ENCODE measurements at places on chromosomes 11 and 22. TPM values are rescaled to one million over a fixed set of nuclear protein-coding genes. Genes with fewer than 3 reads are reported as not detected.

GRCh38 chr11:104653407-104653806, 244.9 kb downstream of the CASP12 start:
- DNase-seq = peak; percentile 52
- H3K4me1 ChIP-seq = peaks cover 7% of the 10 kb centered on the region
- H3K4me3 ChIP-seq = no peak overlapping the region
- H3K27me3 ChIP-seq = no peaks in the 10 kb centered on the region

GRCh38 chr22:35660291-35661127, 12.3 kb downstream of the APOL6 start:
- no peaks in the 10 kb centered on the region for H3K27me3 ChIP-seq
- H3K4me1 ChIP-seq = peaks cover 56% of the 10 kb centered on the region
- H3K27ac ChIP-seq = peak overlapping the region; percentile 86

GRCh38 chr11:106463796-106464201, 386.3 kb downstream of the AASDHPPT start:
- H3K4me1 ChIP-seq = no peaks in the 10 kb centered on the region
- no peak overlapping the region for H3K27ac ChIP-seq
- no peak for DNase-seq
- H3K27me3 ChIP-seq = no peaks in the 10 kb centered on the region

- peak overlapping the region; percentile 19 for H3K4me3 ChIP-seq
- H3K36me3 ChIP-seq = no peaks in the 10 kb centered on the region
- DNase-seq = peak; percentile 89
- H3K4me1 ChIP-seq = peaks cover 83% of the 10 kb centered on the region
- H3K27ac ChIP-seq = peak overlapping the region; percentile 49
Observed at GRCh38 chr11:35047179-35047578, 91.8 kb upstream of the CD44 start.

DNA sequence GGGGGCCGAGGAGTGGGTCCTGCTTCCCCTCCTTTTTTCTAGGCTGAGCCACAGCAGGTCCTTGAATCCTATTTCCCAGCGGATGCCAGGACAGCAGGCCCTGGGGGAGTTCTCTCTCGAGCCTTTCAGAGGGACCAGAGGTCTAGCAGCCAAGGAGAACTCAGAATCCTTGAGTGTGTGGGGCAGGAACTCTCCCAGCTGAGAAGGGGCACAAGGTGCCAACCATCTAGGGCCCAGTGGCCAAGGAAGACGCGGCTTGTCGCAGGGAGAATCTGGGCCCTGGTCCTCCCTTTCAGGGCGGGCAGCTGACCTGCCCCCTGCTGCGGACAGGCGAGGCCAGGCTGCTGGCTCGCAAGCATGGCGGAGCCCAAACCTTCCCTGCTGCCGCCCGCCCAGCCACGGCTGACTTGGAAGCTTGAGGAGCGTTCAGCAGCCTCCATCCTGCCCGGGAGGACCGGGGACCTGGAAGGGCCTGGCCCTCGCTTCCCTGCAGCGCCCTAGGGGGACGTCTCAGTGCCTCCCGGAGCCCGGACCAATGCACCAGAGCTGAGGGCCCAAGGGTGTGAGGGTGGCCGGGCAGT, 972 bp upstream of the TSSC4 start:
- peak; percentile 61 for DNase-seq
- H3K27me3 ChIP-seq = no peaks in the 10 kb centered on the region
- H3K36me3 ChIP-seq = no peaks in the 10 kb centered on the region
- H3K27ac ChIP-seq = peak overlapping the region; percentile 97
- peak overlapping the region; percentile 89 for H3K4me3 ChIP-seq
- H3K4me1 ChIP-seq = peaks cover 24% of the 10 kb centered on the region

- H3K36me3 ChIP-seq = no peaks in the 10 kb centered on the region
- no peak for DNase-seq
- no peak overlapping the region for H3K27ac ChIP-seq
- no peak overlapping the region for H3K4me3 ChIP-seq
- peaks cover 19% of the 10 kb centered on the region for H3K4me1 ChIP-seq
Observed at GRCh38 chr11:85805387-85805786, 5.6 kb downstream of the SYTL2 start.

GRCh38 chr11:32752001-32752400, 42.5 kb downstream of the CCDC73 start:
- no peaks in the 10 kb centered on the region for H3K4me1 ChIP-seq
- H3K4me3 ChIP-seq = no peak overlapping the region
- H3K36me3 ChIP-seq = no peaks in the 10 kb centered on the region
- no peak for DNase-seq

GRCh38 chr11:73189315-73189714, 28.8 kb upstream of the P2RY2 start:
- H3K4me1 ChIP-seq = peaks cover 3% of the 10 kb centered on the region
- no peak for DNase-seq
- H3K27me3 ChIP-seq = no peaks in the 10 kb centered on the region
- H3K4me3 ChIP-seq = no peak overlapping the region
- no peaks in the 10 kb centered on the region for H3K36me3 ChIP-seq

DNA sequence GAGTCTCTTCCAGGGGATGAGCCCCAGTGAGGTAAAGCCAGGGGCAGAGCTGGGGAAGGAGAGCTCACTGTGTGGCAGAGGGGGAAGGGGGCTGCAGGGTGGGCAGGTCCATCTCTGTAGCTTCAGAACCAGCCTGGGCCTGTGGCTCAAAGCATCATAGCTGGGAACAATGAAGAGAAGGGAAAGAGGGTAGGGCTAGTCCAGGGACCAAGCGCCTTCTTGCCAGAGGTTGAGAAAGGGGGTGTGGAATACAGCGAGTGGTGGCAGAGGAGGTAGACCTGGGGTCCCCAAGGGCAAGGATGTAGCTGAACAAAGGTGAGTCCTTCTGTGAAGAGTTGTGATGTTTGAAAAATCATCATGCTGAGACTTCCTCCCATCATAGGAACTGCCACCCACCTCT, 1.2 kb upstream of the PLA2G3 start:
- no peak overlapping the region for H3K27ac ChIP-seq
- DNase-seq = no peak
- H3K4me1 ChIP-seq = no peaks in the 10 kb centered on the region
- H3K27me3 ChIP-seq = no peaks in the 10 kb centered on the region
- no peak overlapping the region for H3K4me3 ChIP-seq

DNA sequence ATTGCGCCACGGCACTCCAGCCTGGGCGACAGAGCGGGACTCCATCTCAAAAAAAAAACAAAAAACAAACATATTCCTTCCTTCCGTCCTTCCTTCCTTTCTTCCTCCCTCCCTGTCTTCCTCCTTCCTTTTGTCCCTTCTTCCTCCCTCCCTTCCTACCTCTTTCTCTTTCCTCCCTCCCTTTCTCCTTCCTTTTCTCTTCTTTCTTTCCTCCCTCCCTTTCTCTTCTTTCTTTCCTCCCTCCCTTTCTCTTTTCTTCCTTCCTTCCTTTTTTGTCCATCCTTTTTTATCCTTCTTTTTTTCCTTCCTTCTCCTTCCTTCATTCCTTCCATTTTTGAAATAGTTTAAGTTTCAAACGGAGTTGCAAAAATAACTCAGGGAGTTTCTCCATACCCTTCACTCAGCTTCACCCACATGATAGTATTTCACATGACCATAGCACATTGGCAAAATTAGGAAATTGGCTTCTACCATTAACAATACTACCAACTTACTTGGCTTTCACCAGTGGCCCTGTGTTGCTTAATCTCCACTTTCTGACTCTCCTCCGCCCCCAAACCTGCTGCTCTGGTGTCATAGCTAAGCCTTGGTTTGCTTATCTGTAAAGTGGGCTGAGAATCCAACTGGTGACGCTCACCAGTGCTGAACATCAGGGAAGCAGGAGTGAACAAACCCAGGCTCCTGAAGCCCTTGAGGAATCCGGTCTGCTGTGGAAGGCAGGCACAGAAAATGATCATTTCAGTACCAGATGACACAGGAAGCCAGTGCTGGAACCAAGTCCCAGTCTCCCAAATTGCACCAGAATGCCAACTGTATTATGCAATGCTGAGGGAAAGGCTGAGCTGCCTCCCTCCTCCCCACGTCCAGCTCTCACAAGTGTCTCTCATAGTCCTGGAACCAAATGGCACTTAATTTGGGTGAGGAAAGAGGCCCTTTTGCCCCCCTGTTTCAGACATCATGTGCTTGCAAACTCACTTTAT, 17.2 kb upstream of the CRYBB3 start:
- H3K4me1 ChIP-seq = no peaks in the 10 kb centered on the region
- no peak for DNase-seq
- H3K4me3 ChIP-seq = no peak overlapping the region
- H3K27me3 ChIP-seq = no peaks in the 10 kb centered on the region
- H3K36me3 ChIP-seq = no peaks in the 10 kb centered on the region
- no peak overlapping the region for H3K27ac ChIP-seq

DNA sequence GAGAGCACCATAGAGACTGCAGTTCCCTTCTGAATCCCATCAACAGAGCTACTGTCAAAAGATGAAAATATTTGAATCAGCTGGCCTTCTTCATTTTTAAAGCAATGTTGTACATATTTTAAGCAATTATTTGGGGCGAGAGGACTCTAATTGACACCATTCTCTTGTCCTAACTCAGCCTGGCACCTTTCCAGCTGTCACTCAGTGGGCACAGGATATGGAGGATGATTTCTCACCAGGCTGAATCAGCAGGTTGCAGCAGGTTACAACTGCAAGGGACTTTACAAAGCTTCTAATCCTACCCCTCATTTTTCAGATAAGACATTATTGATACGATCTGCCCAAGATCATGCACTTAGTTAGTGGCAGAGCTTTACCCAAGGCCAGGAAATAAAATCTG, 11.9 kb upstream of the WT1 start:
- no peak for DNase-seq
- no peak overlapping the region for H3K27ac ChIP-seq
- no peak overlapping the region for H3K4me3 ChIP-seq
- H3K27me3 ChIP-seq = peaks cover 7% of the 10 kb centered on the region

DNA sequence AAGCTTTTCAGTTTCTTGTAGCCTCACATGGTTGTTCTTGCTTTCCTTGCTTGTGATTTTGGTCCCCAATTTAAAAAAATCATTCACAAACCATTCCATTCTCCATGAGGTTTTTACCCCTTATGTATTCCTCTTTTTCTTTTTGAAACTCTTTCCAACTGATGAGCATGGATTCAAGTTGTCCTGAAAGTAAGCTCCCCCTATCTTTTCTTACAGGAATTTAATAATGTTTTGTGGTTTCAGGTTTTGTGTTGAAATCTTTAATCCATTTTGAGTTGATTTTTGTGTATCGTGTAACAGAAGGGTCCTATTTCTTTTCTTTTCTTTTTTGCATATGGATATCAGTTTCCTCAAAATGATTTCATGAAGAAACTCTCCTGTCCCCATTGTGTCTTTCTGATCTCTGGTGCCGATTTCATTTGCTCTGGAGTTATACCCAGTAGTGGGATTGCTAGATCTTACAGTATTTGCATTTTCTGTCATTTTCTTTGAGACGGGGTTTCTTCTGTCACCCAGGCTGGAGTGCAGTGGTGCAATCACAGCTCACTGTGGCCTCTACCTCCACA, 58.5 kb downstream of the LRRC74B start:
- no peak for DNase-seq
- no peak overlapping the region for H3K4me3 ChIP-seq
- H3K36me3 ChIP-seq = no peaks in the 10 kb centered on the region
- H3K27ac ChIP-seq = no peak overlapping the region
- H3K4me1 ChIP-seq = no peaks in the 10 kb centered on the region

DNA sequence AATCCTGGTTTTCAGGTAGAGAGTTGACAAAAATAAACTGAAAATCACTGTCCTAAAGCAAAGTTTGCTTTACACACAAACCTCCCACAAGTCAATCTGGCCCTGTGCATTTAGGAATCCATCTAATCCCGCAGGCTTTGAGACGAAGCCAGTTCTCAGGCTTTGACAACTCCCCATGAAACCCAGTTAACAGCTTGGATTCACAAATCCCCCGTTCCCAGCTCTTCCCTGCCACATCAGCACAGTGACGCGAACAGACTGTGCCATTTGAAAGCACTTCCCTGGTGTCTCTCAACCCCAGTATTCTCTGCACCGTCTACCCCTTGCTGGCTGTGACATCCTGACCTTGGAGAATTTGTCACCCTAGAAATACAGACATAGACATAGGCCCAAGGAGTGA, 117.8 kb downstream of the OPCML start:
- no peaks in the 10 kb centered on the region for H3K36me3 ChIP-seq
- H3K27me3 ChIP-seq = no peaks in the 10 kb centered on the region
- no peak overlapping the region for H3K27ac ChIP-seq
- H3K4me1 ChIP-seq = no peaks in the 10 kb centered on the region
- no peak for DNase-seq

GRCh38 chr11:76588455-76589325, 81.9 kb downstream of the LRRC32 start:
- H3K36me3 ChIP-seq = no peaks in the 10 kb centered on the region
- no peak for DNase-seq
- H3K27ac ChIP-seq = no peak overlapping the region
- H3K4me3 ChIP-seq = no peak overlapping the region

GRCh38 chr22:34851918-34852662, 213.9 kb upstream of the ISX start:
- no peaks in the 10 kb centered on the region for H3K27me3 ChIP-seq
- H3K36me3 ChIP-seq = no peaks in the 10 kb centered on the region
- H3K4me1 ChIP-seq = no peaks in the 10 kb centered on the region
- DNase-seq = no peak

GRCh38 chr11:74650498-74650897, 58.1 kb downstream of the POLD3 start:
- H3K36me3 ChIP-seq = no peaks in the 10 kb centered on the region
- H3K27me3 ChIP-seq = no peaks in the 10 kb centered on the region
- H3K4me1 ChIP-seq = no peaks in the 10 kb centered on the region
- H3K4me3 ChIP-seq = no peak overlapping the region
- no peak overlapping the region for H3K27ac ChIP-seq

GRCh38 chr11:73940801-73941570, 9.8 kb upstream of the DNAJB13 start:
- H3K4me1 ChIP-seq = no peaks in the 10 kb centered on the region
- no peaks in the 10 kb centered on the region for H3K27me3 ChIP-seq
- no peak for DNase-seq
- H3K27ac ChIP-seq = no peak overlapping the region
- no peaks in the 10 kb centered on the region for H3K36me3 ChIP-seq

DNA sequence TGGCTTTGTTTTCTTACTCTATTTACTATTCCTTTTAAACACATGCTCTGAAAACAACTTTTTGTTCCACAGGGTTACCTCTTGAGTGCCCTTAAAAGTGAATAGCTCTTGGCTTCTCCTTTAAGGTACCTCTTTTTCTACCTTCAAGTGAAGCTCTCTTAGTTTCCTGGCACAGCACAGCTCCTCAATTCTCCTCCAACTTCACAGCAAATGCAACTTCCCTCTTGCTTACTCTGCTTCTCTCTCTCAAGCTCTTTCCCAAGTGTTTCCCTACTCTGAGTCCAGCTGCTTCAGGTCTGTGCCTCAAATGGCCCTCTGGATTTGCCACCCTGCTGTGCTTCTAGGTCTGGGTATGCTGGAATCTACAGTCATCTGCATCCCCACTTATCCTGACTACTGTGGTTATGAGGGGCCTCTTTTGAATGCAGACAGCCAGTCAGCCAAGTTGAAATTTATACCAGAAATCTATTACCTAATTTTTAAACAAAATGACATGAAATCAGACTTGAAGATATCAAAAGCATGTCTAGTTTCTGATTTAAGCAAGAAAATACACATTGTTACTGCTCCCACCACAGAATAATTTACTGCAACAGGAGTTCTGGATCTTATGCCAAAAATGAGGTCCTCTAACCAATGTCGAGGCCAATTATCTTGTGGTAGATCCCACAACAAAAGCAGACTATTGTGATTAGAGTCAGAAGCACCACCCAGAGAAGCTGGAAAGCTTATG, 371.1 kb downstream of the SOX6 start:
- no peak overlapping the region for H3K4me3 ChIP-seq
- H3K4me1 ChIP-seq = no peaks in the 10 kb centered on the region
- no peak overlapping the region for H3K27ac ChIP-seq
- DNase-seq = no peak

GRCh38 chr22:50306753-50307749, at the start of gene PLXNB2:
Gene PLXNB2, minus strand, starts transcription at chr22:50307646. Its CDS starts 17,062 bp downstream, at chr22:50290584.
- H3K27me3 ChIP-seq = peaks cover 9% of the 10 kb centered on the region
- DNase-seq = no peak
- H3K4me3 ChIP-seq = no peak within 1 kb of the TSS
- no peaks in the 10 kb centered on the region for H3K4me1 ChIP-seq

Gene PANX3
- not detected for total RNA-seq

Gene C22orf42
- total RNA-seq = not detected

Gene OR52E8
- not detected for total RNA-seq

Gene CALCB
- 0.35 TPM for total RNA-seq

Gene ANGPTL5
- total RNA-seq = not detected
